ENCODE measurements at places on chromosomes 4 and X.

DNA sequence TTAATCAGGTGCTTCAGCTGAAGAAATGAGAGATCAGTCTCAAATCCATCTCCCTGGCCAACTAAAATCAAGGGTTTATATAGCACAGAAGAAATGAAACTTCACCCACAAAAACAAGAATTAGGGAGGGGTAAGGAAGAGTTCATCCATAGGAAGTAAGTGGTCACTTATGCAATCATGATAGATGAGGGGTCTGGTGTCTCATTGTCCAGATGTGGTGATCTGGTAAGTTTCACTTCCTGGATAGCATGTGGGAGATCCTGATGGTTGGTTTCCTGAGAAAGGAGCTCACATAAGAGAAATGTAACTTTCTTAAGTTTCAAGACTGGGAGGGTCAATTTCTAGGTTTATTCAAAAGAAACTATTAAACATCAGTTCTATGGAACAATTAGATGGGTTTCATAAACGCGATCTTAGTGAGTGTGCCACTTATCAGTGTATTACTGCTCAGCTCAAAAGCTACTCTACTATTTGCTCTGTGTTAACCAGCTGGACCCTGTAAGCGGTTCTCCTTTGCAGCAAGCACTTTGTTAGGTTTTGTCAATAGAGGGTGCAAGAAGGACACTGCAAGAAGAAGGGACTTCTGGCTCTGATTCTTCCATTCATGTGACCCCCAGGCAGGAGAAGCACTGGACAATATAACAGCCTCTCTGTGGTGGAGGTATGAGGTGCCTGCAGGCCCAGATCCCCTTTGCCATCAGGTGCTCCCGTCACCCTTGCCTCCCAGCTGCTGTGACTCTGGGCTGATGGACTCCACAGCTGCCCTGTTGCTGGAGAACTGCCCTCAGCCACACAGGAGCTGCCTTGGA is 35.4 kb upstream of the HPSE start:
- DNase-seq = no peak

DNA sequence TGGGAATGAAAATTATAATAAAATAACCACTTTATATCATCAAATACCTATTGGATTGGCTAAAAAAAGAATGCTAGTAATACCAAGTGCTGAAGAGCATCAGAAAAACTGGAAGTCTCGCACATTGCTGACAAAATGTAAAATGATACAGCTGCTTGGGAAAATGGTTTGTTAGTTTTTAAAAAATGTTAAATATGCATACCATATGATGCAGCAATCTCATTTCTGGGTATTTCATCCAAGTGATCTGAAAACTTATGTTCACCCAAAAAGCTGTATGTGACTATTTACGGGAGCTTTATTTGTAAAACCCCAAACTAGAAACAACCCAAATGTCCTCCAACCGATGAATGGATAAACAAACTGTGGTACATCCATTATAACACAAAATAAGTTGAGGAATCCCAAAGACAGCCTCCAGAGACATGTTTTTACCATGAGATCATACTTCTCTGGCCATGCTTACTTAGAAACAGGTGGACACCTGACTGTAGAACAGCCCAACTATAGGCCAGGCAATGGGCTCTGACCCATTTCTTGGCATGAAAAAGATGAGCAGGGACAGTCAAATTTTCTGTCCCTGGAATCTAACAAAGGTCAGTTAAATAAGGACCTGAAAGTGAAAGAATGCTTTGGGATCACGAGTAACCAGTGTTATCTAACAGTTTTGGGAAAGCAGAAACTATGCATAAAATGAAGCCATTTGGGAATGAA is 47.5 kb upstream of the FAM120C start:
- DNase-seq = no peak

DNA sequence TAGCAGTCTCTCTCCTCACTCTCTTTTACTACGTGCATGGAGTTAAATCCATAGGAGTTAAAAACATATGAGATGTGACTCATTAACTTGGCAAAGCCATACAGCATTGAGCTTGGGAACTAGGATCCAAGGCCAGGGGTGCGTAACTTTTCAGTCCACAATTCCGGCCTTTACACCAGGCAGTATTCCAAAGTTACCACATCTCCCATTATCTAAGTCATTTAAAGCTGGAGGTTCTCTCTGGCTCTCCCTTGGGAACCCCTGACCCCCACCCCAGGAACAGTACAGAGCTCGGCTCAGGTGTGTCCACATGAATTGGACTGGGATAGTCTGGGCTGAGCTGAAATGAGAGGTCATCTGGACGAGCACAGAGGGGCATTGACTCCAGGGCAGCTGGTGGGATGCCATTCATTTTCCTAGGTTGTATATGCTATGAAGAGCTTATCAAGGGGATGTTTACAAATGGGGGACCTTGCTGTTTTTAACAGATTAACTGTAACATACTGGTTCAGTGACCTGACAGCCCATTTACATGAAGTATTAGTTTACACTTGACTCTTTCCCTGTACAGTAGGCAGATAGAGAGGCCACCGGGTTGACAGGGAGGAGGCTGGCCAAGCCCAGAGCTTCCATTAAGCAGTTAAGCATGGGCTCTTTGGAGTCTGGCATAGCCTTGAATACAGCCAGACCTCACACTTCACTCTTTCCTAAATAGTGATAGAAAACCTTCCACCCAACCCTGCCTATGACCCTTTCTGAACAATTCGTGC is 128.8 kb downstream of the RAB28 start:
- no peak for DNase-seq

DNA sequence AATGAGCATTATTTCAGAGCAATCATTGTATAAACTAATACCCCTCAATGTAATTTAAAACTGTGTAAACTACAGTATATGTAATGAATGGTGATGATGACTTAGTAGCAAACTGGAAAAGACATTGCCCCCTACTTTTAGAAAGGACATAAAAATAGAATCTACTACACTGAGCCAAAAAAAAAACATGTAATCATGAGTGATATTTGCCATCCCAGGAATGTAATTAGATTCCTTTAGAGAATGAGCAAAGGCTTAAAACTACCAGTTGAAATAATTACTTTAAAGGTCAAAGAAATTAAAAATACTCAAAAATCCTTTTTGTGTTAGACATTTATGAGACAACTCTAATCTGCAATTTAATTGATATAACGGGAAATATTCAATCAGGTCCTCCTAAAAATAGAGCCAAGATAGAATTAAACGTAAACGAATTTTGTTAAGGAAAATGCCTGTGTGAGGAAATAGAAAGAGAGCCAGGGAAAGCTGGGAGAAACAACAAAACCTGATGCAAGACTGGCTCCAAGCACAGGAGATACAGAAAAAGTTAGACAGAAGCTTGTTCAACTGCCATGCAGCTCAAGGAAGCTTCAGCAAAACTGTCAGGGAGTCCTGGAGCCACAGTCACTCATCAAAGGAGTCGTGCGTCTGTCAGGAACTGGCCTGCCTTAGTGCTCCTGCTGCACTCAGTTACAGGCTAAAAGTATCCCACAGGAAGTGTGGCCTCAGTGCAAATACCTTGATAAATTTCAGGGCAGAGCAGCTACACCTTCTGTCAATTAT is 655.7 kb upstream of the INTU start:
- no peak for DNase-seq

DNA sequence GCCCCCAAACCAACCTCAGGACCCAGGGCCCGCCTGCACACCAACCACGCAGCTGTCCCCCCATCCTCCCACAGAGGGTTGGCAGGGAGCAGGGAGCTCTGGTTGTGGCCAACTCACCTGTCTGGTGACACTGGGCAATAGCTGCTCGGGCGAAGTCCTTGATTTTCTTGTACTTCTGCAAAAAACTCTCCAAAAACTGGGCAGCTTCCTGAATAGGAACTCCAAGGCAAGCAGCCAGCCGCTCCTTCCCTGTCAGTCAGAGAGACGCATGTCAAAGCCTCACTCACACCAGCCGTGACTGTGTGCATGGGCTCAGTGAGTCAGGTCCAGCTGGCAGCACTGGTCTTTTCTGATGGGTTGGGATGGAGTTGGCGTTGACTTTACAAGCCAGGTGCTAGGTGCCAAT is 26.4 kb downstream of the NAT8L start:
- DNase-seq = no peak

DNA sequence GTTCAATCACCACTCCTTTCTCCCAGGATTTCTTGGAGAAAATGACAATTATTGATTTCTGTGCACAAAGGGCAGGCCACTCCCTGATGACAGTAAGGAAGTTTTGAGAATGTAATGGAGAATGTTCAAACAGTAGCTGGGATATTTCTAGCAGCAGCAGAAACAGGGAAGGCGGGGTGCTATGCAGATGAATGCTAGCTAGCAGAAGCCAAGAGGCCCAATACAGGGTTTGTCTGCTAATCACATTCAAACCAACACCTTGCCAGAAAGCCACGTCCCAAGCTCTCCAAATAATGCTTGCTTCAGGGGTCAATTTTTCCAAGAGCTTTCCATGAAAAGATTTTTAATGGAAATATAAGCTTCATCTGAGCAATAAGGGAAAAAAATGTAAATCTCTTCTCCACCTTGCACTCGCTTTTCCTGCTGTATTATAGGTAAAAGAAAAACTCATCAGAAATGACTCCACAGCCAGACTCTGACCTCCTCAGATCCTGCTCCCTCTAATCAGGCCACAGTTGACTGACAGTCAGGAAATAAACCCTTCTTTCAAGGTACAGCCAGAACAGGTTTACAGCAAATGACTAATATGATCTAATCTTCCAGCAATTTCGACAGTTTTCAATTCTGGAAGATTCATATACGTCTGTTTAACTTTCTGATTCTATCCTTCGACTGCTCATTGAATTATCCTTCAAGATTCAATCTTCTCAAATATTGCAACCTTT is 84.7 kb upstream of the PCDH19 start:
- no peak for DNase-seq

- DNase-seq = peak; percentile 3
These were observed 97.4 kb downstream of the COL4A5 start for GRCh38 chrX:108537005-108537404.

DNA sequence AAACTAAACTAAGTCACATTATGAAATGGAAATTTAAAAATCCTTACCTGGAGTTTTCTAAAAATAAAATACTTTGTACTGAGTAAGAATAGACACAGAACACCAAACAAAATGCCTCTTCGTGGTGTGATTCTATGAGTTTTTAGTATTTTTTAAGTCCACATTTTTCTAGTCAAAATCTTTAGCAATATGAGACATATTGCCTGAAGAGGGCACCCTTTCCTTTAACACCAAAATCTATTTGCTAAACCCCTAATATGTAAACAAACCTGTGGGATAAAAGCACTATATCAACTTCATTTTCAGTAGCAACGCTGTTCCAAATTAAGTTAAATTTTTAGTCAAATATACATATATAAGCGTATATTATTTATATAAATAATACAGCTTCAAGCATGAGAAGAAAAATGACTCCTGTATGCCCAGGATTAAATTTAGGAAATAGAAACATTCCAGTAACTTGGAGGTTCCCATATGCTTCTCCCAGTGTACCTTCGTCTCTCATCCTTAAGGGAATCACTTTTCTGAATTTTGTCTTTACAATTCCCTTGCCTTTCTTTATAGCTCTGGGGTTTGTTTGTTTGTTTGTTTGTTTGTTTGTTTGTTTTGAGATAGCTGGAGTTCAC is 23.0 kb upstream of the PGM2 start:
- DNase-seq = peak; percentile 8

- no peak for DNase-seq
These were observed 15.3 kb downstream of the LARP7 start for GRCh38 chr4:112652216-112652615.

- no peak for DNase-seq
These were observed 19.0 kb upstream of the PDE5A start for GRCh38 chr4:119647558-119647957.
